ENCODE measurements at places on chromosomes 1 and 21.

GRCh38 chr1:193558491-193559028, 372.1 kb upstream of the B3GALT2 start:
- DNase-seq, result no peak

DNA sequence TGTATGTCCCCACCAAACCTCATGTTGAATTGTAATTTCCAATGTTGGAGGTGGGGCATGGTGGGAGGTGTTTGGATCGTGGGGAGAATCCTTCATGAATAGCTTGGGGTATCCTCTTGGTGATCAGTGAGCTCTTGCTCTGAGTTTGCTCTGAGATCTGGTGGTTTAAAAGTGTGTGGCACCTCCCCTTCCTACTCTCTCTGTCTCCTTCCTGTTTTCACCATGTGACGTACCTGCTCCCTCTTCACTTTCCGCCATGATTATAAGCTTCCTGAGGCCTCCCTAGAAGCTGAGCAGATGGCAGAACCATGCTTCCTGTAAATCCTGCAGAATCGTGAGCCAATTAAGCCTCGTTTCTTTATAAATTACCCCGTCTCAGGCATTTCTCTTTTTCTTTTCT, 40.0 kb upstream of the OSBPL9 start:
- no peak for DNase-seq

- DNase-seq, result no peak
These were observed 432.3 kb downstream of the DPYD start for GRCh38 chr1:97488530-97488929.

DNA sequence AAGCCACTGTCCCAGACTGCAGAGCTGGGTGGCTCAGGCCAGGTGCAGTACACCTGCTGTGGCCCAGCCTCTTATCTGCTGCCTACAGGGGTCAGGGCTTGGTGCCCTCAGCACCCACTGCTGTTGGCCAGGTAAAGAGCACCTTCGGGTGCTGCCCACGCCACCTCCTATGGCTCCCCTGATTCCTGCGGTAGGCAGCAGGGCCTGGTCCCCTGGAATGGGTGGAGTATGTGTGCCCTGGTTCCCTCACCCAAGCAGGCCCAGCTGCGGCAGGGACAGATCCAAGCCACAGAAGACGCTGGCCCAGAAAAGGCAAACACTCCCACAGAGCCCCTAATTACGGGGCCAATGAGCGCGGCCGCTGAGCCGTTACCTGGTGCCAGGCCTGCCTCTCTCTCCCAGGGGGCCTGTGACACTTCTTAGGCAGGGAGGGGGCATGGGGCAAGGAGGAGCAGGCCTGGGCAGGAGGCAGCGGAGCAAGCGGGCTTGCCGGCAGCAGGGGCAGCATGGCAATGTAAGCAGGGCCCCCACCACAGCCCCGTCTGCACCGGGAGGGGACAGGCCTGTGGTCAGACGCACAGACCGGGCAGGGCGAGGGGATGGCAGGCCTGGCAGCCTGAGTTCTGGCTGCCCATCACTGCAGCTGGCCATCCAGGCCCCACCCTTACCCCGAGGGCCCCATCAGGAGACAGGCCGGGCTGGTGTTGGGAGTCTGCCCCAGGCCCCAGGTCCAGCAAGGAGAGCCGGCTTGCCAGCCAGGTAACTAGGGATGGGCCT, 19.0 kb downstream of the ESPN start:
- DNase-seq, result no peak

GRCh38 chr1:224632381-224632871, 16.3 kb downstream of the CNIH3 start:
- no peak for DNase-seq

DNA sequence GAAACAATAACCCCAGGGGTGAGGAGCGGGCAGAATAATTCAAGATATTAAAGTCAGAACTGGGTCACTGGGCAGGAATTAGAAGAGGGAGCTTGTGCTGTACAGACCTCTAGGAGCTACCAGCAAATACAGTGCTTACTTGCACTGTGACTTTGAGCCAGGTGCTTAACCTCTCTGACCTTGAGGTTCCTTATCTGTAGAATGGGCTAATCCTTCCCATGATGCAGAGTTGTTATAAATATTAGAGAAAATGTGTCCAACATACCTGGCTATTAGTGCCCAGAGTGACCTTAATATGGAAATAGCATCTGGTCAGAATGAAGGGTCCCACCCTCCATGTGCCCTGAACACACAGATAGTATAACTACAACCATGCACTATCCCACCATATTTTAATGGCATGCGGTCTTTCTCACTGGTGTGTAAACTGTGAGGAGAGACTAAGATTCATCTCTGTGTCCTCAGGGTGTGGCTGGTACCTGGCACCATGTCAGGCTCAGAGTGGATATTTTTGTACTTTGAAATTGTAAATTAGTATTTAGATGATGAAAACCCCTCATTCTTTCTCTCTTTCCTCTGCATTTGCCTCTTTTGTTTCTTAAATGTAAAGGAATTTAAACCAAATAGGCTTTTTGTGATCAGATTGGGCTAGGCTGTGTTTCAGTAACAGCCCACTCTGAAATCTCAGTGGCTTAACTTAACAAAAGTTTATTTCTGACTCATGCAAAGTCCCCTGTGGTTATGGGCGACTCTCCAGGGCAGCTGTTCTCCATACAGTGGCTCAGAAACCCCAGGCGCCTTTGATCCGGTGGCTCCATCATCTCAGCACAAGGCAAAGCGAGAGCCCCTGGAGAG, 60.0 kb upstream of the ROR1 start:
- DNase-seq, result no peak

- peak; percentile 76 for DNase-seq
These were observed 3.1 kb upstream of the SELENON start for GRCh38 chr1:25796811-25797458.

DNA sequence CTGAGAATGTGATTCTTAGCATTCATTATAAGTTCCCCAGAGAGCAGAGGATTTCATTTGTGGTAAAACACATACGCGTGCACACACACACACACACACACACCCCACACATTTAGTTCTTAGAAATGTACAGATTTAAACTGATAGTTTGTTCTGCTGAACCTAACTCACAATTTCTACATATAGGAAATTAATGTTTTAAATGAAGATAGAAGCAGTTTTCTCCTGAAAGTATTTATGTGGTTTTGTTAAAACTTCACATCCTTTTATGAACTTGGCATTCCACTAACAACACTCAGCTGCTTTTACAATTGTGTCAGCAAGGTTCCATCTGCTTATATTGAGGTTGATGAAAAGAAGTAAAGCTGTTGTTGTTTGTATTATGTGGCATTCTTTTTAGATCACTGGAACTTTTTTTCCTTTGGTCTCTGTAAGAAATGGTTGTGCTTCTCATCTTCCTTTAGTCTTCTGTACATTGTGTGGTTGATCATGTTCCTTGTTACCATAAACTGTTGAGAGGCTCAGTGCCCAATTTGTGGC, 41.6 kb downstream of the AK4 start:
- no peak for DNase-seq

GRCh38 chr21:38531591-38531990, 33.3 kb upstream of the ERG start:
- no peak for DNase-seq

- DNase-seq, result peak; percentile 80
These were observed 4.5 kb downstream of the PLA2G2A start for GRCh38 chr1:19974822-19975416.

DNA sequence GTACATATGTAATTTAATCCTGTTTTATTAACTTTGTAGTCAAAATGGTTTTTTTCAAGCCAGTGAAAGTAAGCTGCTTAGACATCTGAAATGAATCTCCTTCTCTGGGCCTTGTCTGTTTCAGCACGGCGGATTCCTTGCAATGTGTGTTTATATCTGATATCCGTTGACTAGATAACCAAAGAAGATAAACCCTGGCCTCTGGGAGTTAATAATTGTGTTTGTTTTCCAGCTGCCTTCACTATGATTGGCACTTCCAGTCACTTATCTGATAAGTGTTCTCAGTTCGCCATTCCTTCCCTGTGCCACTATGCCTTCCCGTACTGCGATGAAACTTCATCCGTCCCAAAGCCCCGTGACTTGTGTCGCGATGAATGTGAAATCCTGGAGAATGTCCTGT, 63.5 kb upstream of the UBE2U start:
- no peak for DNase-seq

GRCh38 chr1:38289034-38289433, 242.4 kb upstream of the POU3F1 start:
- no peak for DNase-seq

DNA sequence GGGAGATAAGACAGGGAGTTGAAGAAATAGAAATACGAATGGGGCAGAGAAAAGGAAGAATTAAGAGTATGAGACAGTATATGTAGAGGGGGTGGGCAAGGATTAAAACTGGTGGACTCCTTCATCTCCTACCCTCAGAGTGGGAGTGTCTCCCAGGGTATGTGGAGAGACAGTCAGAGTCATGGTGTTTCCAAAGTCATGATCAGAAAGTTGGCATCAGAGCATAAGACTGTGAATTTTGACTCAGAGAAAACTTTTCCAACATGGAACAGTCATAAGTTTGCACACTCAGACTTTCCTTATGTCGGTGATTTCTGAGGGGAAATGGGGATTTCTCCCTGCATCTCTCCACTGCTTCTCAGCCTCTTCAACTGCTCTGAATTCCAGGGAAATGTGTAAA, 2.4 kb downstream of the CD84 start:
- no peak for DNase-seq

GRCh38 chr21:17472592-17473271, 40.1 kb upstream of the CXADR start:
- no peak for DNase-seq

GRCh38 chr1:59232216-59232615, 64.7 kb upstream of the FGGY start:
- DNase-seq, result no peak

DNA sequence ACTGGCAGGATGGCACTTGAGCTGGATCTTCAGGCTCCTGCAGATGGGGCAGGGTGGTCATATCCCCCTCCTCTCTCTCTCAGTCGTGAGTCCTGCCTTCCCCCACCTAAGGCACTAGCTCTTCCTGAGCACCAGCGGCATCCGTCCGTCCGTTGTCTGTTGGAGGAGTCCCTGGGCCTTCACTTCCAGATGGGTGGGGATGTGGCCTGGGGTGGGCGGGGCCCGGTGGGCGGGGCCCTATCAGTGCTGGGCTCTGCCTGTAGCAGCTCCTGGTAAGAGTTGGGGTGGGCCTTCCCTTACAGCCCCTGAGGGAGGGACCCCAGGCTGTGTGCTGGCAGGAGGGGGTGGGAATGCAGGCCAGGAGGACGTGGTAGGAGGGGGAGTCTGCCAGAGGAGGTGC, 10.3 kb downstream of the LDLRAD2 start:
- peak; percentile 36 for DNase-seq

- no peak for DNase-seq
These were observed 12.0 kb upstream of the COL16A1 start for GRCh38 chr1:31715873-31716220.

DNA sequence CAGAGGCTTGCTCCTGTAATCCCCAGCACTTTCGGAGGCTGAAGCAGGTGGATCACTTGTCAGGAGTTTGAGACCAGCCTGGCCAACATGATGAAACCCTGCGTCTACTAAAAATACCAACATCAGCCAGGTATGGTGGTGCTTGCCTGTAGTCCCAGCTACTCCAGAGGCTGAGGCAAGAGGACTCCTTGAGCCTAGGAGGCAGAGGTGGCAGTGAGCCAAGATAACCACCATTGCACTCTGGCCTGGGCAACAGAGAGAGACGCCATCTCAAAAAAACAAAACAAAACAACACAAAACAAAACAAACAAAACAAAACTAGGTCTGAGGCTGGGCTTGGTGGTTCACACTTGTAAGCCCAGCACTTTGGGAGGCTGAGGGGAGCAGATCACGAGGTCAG, 38.7 kb upstream of the RAP1GAP start:
- DNase-seq, result no peak

GRCh38 chr21:41622831-41623548, 115.0 kb upstream of the TMPRSS2 start:
- DNase-seq, result no peak

GRCh38 chr1:222975472-222976122, 160.8 kb downstream of the DISP1 start:
- no peak for DNase-seq

- no peak for DNase-seq
These were observed 182.3 kb downstream of the C1orf21 start for GRCh38 chr1:184569106-184569505.

DNA sequence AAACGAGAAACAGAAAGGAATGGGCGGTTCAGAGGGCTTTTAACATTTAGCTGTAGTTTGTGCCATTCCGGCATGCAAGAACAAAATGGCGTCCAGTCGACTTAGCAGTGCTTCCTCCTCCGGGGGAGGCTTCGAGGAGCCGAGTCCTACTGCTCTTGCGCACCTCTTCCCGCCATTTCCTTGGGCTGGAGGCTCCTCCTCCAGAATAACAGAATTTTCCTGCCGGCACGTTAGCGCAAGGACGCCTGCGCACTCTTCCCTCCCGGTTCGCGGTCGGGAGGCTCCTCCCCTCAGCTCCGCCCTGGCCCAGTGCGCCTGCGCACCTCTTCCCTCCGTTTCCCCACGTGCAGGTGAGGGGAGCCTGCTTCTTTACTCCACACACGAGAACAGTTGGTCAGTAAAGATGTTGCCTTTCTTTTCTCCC, 1.0 kb downstream of the DMRTB1 start:
- DNase-seq, result no peak

GRCh38 chr1:224526771-224527170, 89.3 kb upstream of the CNIH3 start:
- DNase-seq, result no peak

DNA sequence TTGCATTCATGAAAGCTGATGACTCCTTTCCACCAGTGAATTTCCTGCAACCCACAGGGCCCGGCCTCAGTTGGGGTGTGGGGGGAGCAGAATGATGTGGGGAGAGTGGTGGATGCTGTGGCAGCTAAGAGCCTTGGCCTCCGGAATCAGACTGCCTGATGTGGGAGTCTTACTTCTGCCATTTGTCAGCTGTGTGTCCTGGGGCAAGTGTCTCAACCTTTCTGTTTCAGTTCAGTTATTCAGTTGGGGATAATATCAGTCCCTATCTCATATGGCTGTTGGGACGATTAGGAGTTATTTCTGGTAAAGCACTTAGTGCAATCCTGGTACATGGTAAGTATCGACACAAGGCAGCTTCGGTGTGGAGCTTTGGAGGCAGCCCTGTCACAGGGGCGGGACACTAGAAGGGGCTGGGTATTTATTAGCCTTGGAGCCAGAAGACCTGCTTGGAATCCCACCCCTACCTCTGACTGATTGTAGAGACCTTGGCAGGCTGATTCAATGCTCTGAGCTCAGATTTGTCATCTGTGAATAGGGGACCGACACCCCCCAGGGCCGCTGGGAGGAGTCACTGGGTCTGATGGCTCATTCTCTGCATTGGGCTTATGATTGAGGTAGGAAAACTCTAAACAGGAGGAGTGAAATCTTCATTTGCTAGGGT, 19.6 kb downstream of the ARHGEF10L start:
- DNase-seq, result no peak

GRCh38 chr1:246159279-246160227, 347.5 kb downstream of the SMYD3 start:
- no peak for DNase-seq

- no peak for DNase-seq
These were observed 56.0 kb downstream of the ADARB1 start for GRCh38 chr21:45130324-45130774.

DNA sequence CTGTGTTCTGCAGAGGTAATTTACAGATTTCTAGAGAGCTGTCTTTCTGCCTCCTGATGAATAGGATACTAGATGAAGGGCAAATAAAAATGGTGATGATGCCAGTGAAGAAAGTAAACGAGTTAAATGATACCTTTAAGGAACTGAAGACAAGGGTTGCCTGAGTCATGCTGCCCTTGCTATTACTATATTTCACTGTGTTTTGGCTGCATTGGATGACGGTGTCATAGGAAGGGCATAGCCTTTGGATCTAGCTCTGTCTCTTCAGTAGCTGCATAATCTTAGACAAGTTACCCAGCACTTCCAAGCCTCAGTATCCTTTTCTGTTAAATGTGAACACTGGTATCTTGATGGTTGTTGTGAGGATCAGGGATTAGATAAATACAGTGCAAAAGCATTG, 131.5 kb upstream of the FGGY start:
- no peak for DNase-seq

Measured in HEK293T (cell line).